ENCODE measurements at places on chromosomes 2 and 18. TPM values are rescaled to one million over a fixed set of nuclear protein-coding genes. Genes with fewer than 3 reads are reported as not detected.

GRCh38 chr2:159150280-159150746 lies 136.2 kb downstream of the WDSUB1 start:
- no peaks in the 10 kb centered on the region for H3K27me3 ChIP-seq
- peak; percentile 86 for DNase-seq
- peaks cover 46% of the 10 kb centered on the region for H3K4me1 ChIP-seq
- H3K4me3 ChIP-seq = no peak overlapping the region
- peaks cover 18% of the 10 kb centered on the region for H3K36me3 ChIP-seq
- peak overlapping the region; percentile 54 for H3K27ac ChIP-seq

GRCh38 chr2:11340717-11341116 lies 3.7 kb downstream of the ROCK2 start:
- no peak for DNase-seq
- H3K36me3 ChIP-seq = no peaks in the 10 kb centered on the region
- no peak overlapping the region for H3K27ac ChIP-seq
- H3K4me3 ChIP-seq = no peak overlapping the region
- no peaks in the 10 kb centered on the region for H3K27me3 ChIP-seq

GRCh38 chr2:167420211-167420610 lies 531.9 kb downstream of the XIRP2 start:
- no peak overlapping the region for H3K4me3 ChIP-seq
- no peaks in the 10 kb centered on the region for H3K27me3 ChIP-seq
- H3K36me3 ChIP-seq = no peaks in the 10 kb centered on the region
- H3K27ac ChIP-seq = no peak overlapping the region
- DNase-seq = no peak
- H3K4me1 ChIP-seq = no peaks in the 10 kb centered on the region

DNA sequence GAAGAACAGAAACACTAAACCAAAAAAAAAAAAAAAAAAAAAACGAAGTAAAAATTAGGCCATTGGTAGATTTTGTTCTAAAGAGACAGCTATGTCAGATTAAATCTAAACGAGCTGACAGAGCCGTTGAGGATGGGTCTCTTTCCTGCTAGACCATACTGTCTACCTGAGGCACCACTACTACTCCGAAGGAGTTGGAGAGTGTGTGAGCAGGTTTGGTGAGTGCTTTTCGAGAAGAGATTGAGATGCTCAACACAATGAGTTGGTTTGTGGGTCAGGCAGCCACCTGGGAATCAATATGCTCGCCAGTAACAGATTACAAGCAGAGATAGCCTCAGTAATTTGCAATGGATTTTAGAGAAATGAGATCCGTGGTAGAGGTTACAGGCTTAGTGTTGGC lies 281.5 kb upstream of the EPAS1 start:
- peak; percentile 9 for DNase-seq
- no peaks in the 10 kb centered on the region for H3K36me3 ChIP-seq
- no peak overlapping the region for H3K4me3 ChIP-seq
- peak overlapping the region; percentile 56 for H3K27ac ChIP-seq
- H3K4me1 ChIP-seq = peaks cover 18% of the 10 kb centered on the region

The UGT1A9 gene
- total RNA-seq = not detected

The ALPI gene
- total RNA-seq = not detected

- H3K36me3 ChIP-seq = no peaks in the 10 kb centered on the region
- H3K27ac ChIP-seq = no peak overlapping the region
- peaks cover 32% of the 10 kb centered on the region for H3K4me1 ChIP-seq
- no peak for DNase-seq
Measured at GRCh38 chr2:174124181-174124580, 124.2 kb downstream of the OLA1 start.

GRCh38 chr18:5603153-5603552 lies 59.4 kb upstream of the EPB41L3 start:
- no peak for DNase-seq
- H3K4me3 ChIP-seq = no peak overlapping the region

DNA sequence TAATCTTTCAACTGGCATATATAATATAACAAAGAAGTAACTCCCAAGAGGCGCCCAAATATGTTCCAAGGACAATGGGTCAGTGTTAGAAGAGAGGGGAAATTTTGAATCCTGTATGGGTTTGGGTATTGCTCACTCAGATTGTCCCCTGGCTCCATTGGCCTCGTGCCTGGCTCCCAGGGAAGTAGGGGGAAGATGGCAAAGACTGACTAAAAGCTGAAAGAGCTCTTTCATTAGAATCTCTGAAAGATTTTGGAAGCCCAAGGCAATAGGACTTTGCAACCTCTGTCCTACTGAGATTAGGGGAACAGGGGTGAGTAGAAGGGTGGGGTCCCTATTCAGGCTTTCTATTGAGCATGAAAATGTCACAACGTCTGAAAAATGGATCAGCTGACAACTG lies 1272.8 kb upstream of the ZEB2 start:
- no peaks in the 10 kb centered on the region for H3K36me3 ChIP-seq
- peaks cover 6% of the 10 kb centered on the region for H3K4me1 ChIP-seq
- no peak overlapping the region for H3K27ac ChIP-seq

The EGR4 gene
- total RNA-seq = not detected

The NEB gene
- total RNA-seq = 3.6 TPM

The FAM117B gene
- 7.0 TPM for total RNA-seq

- peaks cover 16% of the 10 kb centered on the region for H3K4me1 ChIP-seq
- H3K27me3 ChIP-seq = no peaks in the 10 kb centered on the region
Measured at GRCh38 chr18:67359873-67360838, 156.4 kb downstream of the DSEL start.

- H3K36me3 ChIP-seq = no peaks in the 10 kb centered on the region
- peaks cover 14% of the 10 kb centered on the region for H3K4me1 ChIP-seq
- no peaks in the 10 kb centered on the region for H3K27me3 ChIP-seq
- no peak for DNase-seq
- H3K4me3 ChIP-seq = no peak overlapping the region
Measured at GRCh38 chr18:24869285-24869684, 408.8 kb downstream of the HRH4 start.

The C2orf74 gene
- total RNA-seq = 4.1 TPM

The IL36G gene
- total RNA-seq = not detected

DNA sequence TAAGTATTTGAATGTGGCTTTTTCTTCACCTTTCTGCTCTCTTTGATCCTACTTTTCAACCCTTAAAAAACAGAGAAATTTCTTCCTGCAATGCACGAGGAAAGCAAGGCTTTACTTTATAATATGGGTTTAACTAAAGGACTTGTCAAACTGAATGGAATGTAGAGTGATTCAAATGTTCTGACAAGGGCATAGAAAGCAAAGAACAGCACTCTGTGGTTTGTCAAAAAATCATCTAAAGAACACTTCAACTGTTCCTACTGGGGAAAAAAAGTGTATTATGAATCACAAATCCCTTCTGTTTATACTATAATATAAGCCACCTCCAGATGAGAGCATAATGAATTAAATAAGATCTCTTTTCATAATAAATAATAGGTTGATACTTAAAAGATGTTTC lies 45.0 kb upstream of the RIT2 start:
- peaks cover 14% of the 10 kb centered on the region for H3K4me1 ChIP-seq
- no peaks in the 10 kb centered on the region for H3K36me3 ChIP-seq
- no peak overlapping the region for H3K4me3 ChIP-seq
- no peaks in the 10 kb centered on the region for H3K27me3 ChIP-seq
- H3K27ac ChIP-seq = no peak overlapping the region

- H3K4me1 ChIP-seq = no peaks in the 10 kb centered on the region
- DNase-seq = no peak
- no peak overlapping the region for H3K27ac ChIP-seq
- H3K36me3 ChIP-seq = no peaks in the 10 kb centered on the region
- no peak overlapping the region for H3K4me3 ChIP-seq
- H3K27me3 ChIP-seq = no peaks in the 10 kb centered on the region
Measured at GRCh38 chr2:193276988-193277387, 1082.3 kb upstream of the TMEFF2 start.

DNA sequence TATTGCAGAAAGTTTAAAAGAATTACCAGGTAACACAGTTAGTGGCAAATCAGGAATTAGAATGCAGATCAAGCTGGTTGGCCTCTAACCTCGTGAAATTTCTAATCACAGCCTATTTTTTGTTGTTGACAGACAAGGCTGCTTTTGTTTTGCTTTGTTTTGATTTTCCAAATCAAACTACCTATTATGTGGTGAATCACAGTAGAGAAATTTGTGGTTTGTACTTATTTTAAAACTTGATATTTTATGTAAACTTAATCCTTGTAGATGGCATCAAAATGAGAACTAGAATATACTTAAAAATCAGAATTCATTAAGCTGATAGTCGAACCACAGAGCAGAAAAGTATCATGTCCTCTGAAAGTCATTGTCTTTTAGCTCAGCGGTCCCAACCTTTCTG lies 258.1 kb downstream of the CTNNA2 start:
- H3K4me3 ChIP-seq = no peak overlapping the region
- DNase-seq = no peak
- H3K36me3 ChIP-seq = no peaks in the 10 kb centered on the region
- H3K27ac ChIP-seq = no peak overlapping the region
- no peaks in the 10 kb centered on the region for H3K4me1 ChIP-seq

GRCh38 chr2:68279691-68280090 lies 27.4 kb upstream of the PPP3R1 start:
- no peaks in the 10 kb centered on the region for H3K36me3 ChIP-seq
- no peak overlapping the region for H3K4me3 ChIP-seq
- H3K4me1 ChIP-seq = no peaks in the 10 kb centered on the region
- H3K27me3 ChIP-seq = no peaks in the 10 kb centered on the region
- DNase-seq = no peak

DNA sequence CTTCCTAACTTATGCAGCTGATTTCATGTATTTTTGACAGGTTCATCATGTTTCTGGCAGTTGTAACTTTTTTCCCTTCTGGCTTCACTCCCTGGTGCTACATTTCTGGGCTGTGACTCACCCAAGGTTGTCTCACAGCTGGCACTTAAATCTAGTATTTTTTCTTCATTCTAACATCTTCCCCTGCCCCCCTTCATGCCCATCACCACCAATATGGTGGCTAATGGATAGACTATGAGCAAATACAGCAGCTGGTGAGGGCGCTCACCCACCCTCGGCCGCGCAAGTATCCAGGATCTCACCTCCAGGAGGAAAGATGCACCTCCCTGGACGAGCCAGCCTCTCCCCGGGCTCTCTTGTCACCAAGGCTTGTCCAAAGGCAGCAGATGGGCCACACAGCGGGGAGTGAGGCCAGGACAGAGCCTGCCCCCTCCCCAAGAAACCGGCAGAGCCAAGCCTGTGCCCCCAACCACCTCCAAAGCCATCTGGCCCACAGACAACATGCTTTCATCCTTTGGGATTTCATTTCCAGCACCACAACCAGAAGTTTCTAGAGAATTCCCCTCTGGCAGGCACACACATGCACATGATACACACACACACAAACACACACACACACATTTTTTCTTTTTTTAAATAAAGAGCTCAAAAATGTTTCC lies 39.1 kb downstream of the ATOH8 start:
- H3K4me1 ChIP-seq = peaks cover 25% of the 10 kb centered on the region
- no peak overlapping the region for H3K4me3 ChIP-seq
- peak overlapping the region; percentile 51 for H3K27ac ChIP-seq
- DNase-seq = peak; percentile 88

The C2orf80 gene
- total RNA-seq = not detected

The CDH19 gene
- total RNA-seq = not detected

- no peak for DNase-seq
- no peak overlapping the region for H3K27ac ChIP-seq
- no peak overlapping the region for H3K4me3 ChIP-seq
Measured at GRCh38 chr2:174024524-174025270, 59.5 kb upstream of the SP3 start.

DNA sequence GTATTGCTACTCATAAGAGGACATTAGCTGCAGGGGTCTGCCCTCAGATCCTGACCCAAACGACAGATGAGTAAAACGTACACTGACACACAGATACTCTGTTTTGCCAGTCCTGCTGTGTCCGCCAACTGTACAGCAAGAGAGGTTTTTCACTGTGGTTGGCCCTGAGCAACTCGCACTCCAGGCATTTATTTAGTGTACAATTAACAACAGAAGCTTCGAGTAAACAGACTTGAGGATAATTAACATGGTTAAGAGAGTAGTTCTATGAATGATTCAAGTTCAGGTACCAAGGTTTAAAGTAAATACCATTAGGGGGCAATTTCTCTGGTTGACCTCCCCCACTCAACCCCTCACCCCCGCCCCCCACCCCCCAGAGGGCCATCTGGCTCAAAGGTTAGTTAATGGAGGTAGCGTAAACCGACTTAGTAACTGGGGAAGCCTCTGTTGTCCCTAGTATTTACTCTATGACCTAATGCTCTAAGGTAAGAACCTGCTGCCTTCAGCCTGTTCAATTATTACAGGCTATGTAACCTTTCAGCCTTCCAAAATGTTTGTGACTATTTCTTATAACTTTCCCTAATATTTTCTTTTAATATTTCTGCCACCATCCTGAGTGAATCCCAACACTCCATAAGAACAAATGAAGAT lies 103.9 kb upstream of the XIRP2 start:
- DNase-seq = no peak
- no peaks in the 10 kb centered on the region for H3K4me1 ChIP-seq
- H3K27ac ChIP-seq = no peak overlapping the region
- H3K4me3 ChIP-seq = no peak overlapping the region
- H3K27me3 ChIP-seq = no peaks in the 10 kb centered on the region

The TTN gene
- total RNA-seq = 0.49 TPM

GRCh38 chr2:7792031-7792651 lies 874.9 kb downstream of the RNF144A start:
- no peaks in the 10 kb centered on the region for H3K36me3 ChIP-seq
- no peak for DNase-seq
- H3K27me3 ChIP-seq = no peaks in the 10 kb centered on the region
- H3K4me3 ChIP-seq = no peak overlapping the region

The MYO1B gene
- total RNA-seq = 55.4 TPM

DNA sequence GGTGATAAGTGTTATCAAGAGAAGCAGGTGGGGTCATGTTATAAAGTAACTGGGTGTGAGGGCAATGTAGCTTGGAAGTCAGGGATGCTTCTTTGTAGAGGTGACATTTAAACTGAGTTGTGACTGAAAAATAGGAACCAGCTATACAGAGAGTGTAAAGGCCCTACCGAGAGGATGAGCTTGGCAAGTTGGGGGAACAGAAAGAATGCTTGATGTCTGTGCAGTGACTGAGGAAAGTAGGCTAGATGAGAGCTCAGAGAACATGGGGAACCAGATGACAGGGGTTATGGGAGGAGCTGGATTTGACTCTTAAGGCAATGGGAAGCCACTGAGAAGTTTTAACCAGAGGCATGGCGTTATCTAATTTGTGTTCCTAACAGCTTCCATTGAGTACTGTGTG lies 115.3 kb downstream of the DOCK10 start:
- peak overlapping the region; percentile 87 for H3K27ac ChIP-seq
- no peak for DNase-seq
- H3K27me3 ChIP-seq = no peaks in the 10 kb centered on the region
- H3K4me1 ChIP-seq = peaks cover 34% of the 10 kb centered on the region
- peaks cover 2% of the 10 kb centered on the region for H3K36me3 ChIP-seq
- no peak overlapping the region for H3K4me3 ChIP-seq

DNA sequence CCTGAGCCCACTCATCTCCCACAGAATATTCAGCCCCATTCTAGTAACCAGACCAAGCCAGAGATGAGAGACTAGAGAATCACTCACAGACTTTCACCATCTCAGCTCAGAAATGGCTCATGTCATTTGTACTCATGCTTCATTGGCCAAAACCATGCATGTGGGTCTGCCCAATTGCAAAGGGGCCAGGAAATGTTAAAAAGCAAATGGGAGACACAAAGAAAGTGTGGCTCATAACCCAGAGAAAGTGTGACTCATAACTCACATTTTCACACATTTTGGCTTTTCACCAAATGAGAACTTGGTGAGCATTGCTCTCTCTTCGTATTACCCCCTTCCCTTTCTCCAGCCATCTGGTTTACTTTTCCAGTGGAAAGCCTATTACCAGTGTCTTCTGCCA lies 66.2 kb downstream of the MDH1 start:
- H3K27me3 ChIP-seq = peaks cover 8% of the 10 kb centered on the region
- H3K4me3 ChIP-seq = no peak overlapping the region
- no peaks in the 10 kb centered on the region for H3K36me3 ChIP-seq
- no peak overlapping the region for H3K27ac ChIP-seq

- DNase-seq = no peak
- H3K27me3 ChIP-seq = peaks cover 10% of the 10 kb centered on the region
- H3K27ac ChIP-seq = no peak overlapping the region
- H3K4me1 ChIP-seq = no peaks in the 10 kb centered on the region
- no peaks in the 10 kb centered on the region for H3K36me3 ChIP-seq
Measured at GRCh38 chr2:96924775-96925747, 55.2 kb upstream of the SEMA4C start.

Measured in endothelial cell of umbilical vein (primary cell).